ENCODE measurements at places on chromosomes 7 and 10.

- no peak for DNase-seq
Measured at GRCh38 chr10:49505076-49505475, 33.8 kb downstream of the ERCC6 start.

GRCh38 chr10:110815354-110816004 lies 56.2 kb upstream of the PDCD4 start:
- DNase-seq: no peak

- no peak for DNase-seq
Measured at GRCh38 chr7:69613846-69614245, 15.6 kb downstream of the AUTS2 start.

DNA sequence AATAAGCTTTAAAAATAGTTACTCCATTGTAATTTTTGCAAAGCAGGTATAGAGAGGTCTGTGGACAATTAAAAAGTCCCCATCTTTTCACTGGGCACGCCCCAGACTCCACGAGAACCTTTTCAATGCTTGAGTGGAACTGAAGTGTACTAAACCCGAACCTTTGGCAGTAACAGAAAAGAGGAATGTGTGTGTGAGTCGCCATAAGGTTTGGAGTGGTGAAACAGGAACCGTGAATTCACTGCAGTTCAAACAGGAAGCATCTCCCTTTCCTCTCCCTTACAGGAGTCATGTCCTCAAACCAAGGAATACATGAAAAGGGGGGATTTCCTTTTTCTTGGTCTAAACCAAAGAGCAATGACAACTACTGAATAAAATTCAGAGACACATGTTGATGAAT lies 23.2 kb downstream of the NDUFB2 start:
- no peak for DNase-seq

GRCh38 chr10:131897297-131897899 lies 3.4 kb upstream of the PPP2R2D start:
- DNase-seq: no peak

GRCh38 chr7:105719395-105719794 lies 138.1 kb upstream of the EFCAB10 start:
- no peak for DNase-seq

GRCh38 chr10:60496181-60496580 lies 106.5 kb upstream of the ANK3 start:
- no peak for DNase-seq

DNA sequence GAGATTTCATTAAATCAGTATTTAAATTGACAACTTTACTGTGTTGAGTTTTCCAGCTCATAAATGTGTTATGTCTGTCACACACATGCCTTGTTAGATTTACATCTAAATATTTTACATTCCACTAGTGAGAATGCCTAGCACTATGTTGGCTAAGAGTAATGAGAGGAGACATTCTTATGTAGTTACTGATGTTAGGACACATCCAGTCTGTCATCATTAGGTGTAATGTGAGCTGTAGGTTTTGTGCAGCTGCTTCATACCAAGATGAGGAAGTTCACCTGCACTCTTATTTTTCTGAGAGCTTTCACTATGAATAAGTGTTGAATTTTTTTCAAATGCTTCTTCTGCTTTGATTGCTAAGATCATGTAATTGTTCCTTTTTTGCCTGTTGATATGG lies 218.0 kb upstream of the IGFBP3 start:
- DNase-seq: no peak

DNA sequence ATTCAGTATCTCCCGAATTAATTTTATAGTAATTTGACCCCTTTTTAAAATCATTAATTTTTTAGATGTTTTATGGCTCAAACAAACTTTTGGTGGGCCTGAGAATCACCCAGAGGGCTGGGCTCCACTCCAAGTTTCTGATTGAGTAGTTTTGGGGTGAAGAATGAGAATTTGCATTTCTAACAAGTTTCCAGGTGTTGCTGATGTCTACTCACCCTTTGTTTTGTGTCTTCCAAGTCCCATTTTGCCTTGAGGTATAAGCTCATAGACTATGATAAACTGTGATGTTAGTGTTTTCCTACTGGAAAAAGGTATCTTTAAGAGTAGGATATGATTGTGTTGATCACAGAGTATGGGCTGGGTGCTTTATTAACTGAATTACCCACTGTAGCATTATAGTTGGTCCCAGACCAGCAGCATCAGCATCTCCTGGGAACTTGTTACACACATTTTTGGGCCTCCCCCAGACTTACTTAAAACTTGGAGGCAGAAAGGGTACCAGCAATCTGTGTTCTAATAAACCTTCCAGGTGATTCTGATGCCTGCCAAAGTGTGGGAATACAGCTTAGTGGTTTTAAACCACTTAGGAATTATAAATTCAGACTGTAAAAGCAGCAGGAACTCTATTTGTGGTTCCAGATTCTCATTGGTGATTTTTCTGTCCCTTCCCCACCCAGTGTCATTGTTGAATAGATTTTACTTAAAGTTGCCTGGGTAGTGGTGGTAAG lies 19.1 kb downstream of the ZNRF2 start:
- DNase-seq: no peak

DNA sequence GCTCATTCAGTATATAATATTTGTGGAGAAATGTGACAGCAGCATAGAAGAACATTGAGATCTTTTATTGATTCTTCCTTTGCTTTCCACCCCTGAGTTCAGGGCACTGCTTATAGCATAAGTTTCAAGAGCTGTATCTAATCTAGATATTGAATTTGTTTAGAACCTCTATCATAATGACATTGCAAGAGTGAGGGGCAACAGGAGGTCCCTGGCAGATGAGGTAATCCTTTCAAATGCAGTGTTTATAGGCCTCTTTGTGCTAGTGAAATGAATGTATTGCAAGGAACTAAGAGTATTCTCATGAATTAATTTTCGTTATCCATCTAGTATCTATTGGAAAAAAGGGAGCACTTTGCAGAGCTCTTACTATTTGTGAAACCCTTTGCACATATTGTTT lies 167.2 kb upstream of the FERD3L start:
- DNase-seq: no peak

GRCh38 chr10:104614245-104614831 lies 26.8 kb upstream of the SORCS3 start:
- peak; percentile 47 for DNase-seq

DNA sequence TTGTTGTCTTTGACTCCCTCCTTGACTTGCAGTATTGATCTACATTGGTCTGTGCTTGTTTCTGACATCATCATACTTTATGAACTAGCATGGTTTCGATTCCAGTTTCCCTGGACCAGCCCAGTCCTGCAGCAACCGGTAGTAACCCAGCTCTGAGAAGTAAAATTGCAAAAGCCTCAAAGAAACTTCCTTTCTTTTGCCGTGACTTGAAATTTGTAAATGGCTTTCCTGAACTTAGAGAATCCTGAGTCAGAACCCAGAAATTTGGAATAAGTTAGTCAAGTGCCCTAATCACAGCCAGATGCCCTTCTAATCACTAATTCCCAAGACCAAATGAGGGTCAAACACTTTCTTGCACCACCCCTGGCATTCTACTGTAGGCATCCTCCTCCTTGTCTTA lies 15.0 kb downstream of the TAS2R60 start:
- no peak for DNase-seq

DNA sequence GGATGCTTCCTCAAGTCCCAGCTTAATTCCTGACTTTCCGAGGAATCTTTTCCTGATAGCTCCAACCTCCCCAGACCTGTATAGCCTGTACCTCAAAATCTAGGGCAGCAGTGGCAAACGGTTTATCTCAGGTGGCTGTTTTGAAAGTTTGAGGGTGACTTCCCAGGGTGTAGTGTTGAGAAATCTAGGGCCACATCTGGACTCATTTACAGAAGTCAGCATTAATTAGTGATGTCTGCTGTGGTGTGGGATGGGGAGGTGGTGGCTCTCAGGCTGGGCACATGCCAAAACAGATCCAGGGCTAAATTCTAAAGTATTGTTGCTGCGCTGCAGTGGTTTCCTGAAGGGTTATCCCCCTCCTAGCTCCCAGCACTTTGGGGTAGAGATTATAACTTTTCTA lies 38.0 kb downstream of the UNC5B start:
- DNase-seq: no peak

DNA sequence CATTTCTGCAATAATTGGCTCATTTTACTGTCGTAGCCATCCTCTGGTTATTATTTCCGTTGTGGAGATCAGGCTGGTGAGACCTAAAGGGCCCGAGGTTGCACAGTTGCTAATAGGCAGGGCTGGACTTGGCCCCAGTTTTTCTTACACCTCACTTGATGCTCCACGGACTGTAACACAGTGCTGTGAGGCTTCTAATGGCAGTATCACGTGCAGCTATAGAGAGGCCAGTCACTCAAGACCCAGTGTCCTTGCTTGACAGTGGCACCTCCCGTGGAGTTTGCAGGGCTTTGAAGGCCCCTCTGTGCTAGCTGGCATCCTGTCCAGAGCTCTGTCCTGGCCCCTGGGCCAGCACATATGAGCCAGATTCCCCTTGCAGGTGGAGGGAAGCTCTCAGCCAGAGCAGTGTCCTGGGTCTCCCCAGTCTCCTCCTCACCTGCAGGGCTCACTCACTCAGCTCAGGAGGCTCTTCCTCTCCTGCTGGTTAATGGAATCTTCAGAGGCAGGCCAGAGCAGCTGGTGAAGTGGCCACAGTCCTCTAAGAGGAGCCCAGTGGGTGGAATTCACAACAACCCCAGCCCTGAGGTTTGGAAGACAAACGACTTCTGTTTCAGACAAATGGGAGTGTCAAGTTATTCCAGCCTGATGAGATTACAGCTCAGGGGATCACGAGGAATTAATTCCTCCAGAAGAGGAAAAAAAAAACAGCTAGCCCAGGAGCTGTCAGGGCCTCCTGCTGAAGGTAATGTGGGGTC lies 114.2 kb upstream of the FAM180A start:
- no peak for DNase-seq

DNA sequence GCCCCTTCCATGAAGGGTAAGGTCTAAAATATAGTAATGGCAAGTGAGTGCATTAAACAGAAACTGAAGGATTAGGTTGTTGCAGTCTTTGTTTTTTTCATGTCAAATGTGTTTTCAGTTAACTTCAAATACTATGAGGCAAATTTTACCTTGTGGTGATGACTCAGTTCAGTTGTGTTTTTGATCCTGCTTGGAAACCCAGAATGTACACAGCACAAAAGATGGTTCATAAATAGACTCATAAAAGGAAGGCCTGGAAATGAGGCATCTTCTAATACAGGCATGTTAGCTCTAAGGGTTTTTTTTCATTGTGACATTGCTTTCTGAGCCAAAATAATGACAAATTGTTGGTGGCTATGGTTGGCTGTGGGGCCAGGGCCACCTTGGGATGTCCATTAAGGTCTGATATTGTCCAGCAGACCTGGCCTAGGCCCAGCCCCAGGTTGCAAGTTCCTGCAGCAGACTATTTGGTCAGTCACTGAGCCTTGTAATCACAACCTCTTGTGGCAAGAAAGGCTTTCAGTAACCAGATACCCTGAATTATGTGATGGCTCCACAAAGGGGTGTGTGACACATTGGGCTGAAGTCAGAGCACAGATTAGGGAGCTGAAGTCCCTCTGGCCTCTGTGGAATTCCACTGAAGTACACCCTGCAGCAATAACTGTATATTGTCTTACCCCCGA lies 69.0 kb upstream of the SAMD8 start:
- no peak for DNase-seq

- no peak for DNase-seq
Measured at GRCh38 chr7:71193099-71193810, 61.3 kb downstream of the GALNT17 start.

- no peak for DNase-seq
Measured at GRCh38 chr7:131778601-131779000, 222.2 kb upstream of the PODXL start.

DNA sequence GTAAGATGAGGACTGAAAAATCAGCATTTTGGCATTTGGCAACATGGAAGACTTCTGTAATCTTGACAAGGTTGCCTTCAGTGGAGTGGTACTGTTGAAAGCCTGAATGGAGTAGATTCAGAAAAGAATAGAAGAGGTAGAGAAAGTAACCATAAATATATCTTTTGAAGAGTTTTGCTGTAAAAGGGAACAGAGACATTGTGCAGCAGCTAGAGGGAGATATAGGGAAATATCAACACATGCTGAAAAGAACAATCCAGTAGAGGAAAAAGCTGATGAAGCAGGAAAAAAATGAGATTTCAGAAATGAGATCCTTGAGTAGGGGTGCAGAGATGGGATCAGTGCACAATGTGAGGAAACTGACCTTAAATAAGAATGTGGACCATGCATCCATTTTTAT lies 60.0 kb downstream of the RAPGEF5 start:
- no peak for DNase-seq

GRCh38 chr10:86955501-86956194 lies 1.8 kb downstream of the MMRN2 start:
- no peak for DNase-seq

DNA sequence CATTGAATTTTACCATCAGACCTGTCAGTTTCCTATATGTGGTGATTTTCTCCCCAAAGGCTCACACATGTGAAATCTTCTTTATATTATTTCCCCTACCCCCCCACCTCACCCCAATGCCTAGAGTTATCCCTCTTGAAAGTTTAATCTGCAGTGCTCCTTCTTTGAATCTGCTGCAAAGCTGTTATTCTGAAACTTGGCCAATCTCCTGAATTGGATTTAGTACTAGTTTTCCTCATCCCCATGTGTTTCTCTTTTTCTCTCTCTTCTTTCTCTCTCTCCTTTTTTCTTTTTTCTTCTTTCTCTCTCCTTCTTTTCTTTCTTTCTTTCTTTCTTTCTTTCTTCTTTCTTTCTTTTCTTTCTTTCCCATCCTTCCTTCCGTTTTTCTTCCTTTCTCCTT lies 886.2 kb downstream of the TYW1 start:
- DNase-seq: no peak

DNA sequence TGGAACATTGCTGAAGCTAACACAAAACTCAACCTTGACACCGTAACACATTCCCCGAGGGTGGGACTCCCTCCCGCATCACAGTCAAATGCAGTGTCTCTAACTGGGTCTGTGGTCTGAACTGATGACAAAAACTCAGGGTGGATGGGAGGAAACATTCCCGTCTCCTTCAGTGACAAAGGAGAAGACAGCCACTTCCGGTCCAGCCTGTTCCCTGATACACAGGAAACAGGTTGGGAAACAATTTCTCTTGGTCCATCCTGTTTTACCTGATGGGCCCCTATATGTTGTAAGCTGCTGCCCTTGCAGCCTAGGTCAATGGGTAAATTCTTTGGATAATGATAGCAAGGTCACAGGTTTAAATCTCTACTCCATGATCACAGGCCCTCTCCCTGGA lies 20.4 kb downstream of the SLC13A4 start:
- DNase-seq: no peak

- DNase-seq: no peak
Measured at GRCh38 chr7:116999311-116999710, 46.0 kb downstream of the ST7 start.

GRCh38 chr7:102883098-102883860 lies 29.5 kb upstream of the LRRC17 start:
- no peak for DNase-seq
